ENCODE measurements at places on chromosomes 7 and 10. TPM values are rescaled to one million over a fixed set of nuclear protein-coding genes. Genes with fewer than 3 reads are reported as not detected.

DNA sequence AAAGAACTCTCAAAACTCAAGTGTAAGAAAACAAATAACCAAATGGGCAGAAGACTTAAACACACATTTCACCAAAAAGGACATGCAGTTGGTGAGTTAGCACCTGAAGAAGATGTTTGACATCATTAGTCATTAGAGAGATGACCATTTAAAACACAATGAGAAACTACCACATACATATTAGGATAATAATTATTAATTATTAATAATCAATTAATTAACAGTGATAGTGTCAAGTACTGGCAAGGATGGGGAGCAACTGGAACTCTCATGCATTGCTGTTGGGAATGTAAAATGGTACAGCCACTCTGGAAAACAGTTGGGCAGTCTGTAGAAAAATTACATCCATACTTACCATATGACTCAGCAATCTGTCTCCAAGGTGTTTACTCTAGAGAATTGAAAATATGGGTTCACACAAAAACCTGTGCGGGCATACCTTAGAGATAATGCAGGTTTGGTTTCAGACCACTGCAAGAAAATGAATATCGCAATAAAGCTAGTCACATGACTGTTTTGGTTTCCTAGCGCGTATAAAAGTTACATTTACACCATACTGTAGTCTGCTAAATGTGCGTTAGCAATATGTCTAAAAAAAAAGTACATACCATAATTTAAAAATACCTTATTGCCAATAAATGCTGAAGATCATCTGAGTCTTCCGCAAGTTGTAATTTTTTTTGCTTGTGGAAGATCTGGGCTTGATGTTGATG, 30.3 kb downstream of the ARID5B start:
- H3K27ac ChIP-seq: no peak overlapping the region
- peaks cover 23% of the 10 kb centered on the region for H3K36me3 ChIP-seq
- H3K4me3 ChIP-seq: no peak overlapping the region
- H3K27me3 ChIP-seq: no peaks in the 10 kb centered on the region
- no peak for DNase-seq

DNA sequence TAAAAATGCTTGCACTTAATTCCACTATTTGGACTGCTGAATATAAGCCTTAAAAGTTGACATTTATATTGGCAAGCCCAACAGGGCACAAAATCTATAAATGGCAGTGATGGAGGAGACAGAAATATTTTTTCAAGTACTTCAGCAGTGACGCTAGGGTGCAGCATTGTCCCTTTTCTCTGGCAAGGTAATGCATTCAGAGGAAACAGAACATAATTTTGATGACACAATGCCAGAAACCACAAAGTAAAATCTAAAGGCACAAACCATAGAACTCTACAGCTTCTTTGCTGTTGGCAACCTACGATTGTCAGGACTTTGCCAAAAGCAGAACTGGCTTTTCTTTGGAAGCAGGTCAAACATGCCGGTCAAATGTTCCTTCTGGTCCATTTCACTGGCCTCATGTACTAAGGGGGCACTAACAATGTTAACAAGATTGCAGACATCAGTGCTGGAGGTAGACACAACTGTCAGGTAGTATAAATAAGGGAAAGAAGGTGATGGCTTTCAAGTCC, 30.9 kb upstream of the FAM133B start:
- H3K36me3 ChIP-seq: peaks cover 10% of the 10 kb centered on the region
- DNase-seq: peak; percentile 88
- no peaks in the 10 kb centered on the region for H3K27me3 ChIP-seq
- peak overlapping the region; percentile 40 for H3K27ac ChIP-seq
- H3K4me1 ChIP-seq: peaks cover 11% of the 10 kb centered on the region
- no peak overlapping the region for H3K4me3 ChIP-seq

DNA sequence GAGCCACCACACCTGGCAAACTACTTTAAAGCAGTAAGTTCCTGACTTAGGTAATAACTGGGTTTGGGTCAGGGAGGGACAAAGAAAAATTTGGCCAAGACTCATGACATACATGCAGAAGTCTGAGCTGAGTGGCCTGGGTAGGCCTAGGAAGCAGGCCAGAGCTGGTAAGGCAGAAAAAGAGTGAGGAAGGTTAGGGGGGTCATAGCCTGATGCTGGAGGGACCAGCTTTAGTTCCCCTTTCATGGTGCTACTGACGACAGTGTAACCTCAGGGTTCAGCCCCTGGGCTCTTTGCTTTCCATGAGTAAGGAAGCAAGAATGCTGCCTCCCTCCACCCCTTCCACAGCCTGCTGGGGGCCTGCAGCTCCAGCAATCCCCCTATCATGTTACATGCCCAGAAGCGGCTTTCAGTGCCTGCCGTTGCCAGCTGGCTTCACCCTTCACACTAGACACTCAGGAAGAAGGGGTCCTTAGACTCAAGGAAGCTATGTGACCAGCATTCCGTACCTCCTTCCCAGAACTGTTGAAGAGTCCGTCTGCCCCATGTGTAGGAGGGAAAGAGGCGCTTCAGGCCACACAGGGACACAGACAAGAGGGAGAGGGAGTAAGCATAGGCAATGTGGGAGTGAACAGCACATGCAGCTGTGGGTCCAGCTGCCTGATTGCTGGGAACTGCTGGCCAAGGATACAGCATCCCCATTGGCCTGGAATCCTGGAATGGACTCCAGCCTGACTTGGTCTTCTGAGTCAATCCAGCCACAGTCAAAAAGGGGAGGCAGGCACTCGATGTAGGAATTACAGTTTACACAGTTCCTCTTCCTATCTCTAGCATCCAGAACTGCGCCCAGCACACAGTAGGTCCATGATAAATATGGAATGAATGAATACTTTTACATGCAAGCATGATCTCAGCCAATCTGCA, 4.1 kb upstream of the PLAU start:
- no peaks in the 10 kb centered on the region for H3K36me3 ChIP-seq
- peak overlapping the region; percentile 73 for H3K27ac ChIP-seq
- H3K4me1 ChIP-seq: peaks cover 12% of the 10 kb centered on the region

DNA sequence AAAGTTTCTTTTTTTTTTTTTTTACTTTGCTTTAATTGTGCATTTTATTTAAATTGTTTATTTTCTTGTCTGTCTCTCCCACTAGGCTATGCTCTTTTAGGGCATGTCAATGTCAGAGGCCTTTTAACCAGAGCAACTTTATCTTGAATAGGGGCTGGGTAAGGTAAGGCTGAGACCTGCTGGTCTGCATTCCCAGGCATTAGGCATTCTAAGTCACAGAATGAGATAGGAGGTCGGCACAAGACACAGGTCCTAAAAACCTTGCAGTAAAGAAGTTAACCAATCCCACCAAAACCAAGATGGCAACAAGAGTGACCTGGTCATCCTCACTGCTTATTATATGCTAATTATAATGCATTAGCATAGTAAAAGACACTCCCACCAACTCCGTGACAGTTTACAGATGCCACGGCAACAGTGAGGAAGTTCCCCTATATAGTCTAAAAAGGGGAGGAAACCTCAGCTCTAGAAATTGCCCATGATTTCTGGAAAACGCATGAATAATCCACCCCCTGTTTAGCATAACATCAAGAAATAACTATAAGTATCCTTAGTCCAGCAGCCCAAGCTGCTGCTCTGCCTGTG, 47.0 kb upstream of the FRMD4A start:
- peaks cover 17% of the 10 kb centered on the region for H3K4me1 ChIP-seq
- DNase-seq: no peak
- H3K36me3 ChIP-seq: no peaks in the 10 kb centered on the region
- H3K27ac ChIP-seq: no peak overlapping the region

DNA sequence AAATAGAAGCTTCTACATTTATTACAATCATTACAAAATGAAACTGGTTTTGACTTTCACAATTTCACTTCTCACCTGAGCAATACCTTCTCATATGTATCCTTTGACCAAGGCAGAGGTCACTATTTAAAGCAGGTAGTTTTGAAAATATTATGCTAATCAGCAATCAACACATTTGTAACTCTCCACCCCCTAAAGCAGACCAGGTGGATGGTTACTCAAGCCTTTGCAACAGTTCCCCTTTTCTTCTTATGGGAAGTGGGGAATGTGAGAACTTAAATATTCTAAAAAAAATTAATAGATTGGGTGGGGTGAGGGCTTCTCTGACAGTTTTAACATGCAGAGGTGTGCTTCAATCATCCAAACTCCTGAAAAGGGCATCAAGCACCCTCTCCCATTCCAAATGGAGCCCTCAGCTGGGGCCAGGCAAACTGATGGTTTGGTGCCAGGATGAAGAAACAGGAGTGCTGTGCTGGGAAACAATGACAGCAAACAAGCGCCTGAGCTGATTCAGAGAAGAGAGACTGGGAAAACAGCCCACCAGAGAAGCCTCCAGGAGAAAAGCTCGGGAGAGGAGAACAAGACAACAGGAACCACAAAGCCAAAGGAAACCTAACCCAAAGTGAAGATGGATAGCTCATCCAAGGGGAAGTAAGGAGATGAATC, 17.1 kb downstream of the RAPGEF5 start:
- H3K4me3 ChIP-seq: no peak overlapping the region
- peaks cover 2% of the 10 kb centered on the region for H3K36me3 ChIP-seq
- H3K27me3 ChIP-seq: no peaks in the 10 kb centered on the region
- H3K4me1 ChIP-seq: peaks cover 22% of the 10 kb centered on the region
- no peak for DNase-seq

DNA sequence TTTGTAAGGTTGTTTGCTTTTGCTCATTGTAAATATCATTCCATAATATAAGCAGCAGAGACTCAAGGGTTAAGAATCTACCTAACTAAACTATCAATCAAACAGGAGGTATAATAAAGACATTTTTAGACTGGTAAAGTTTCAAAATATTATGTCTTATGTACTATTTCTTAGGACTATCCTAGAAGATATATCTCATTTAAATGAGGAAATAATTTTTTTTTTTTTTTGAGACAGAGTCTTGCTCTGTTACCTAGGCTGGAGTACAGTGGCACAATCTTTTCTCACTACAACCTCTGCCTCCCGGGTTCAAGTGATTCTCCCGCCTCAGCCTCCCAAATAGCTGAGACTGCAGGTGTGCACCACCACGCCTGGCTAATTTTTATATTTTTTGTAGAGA, 80.9 kb upstream of the PARD3 start:
- no peaks in the 10 kb centered on the region for H3K36me3 ChIP-seq
- H3K4me1 ChIP-seq: no peaks in the 10 kb centered on the region
- no peaks in the 10 kb centered on the region for H3K27me3 ChIP-seq

- no peak for DNase-seq
- no peaks in the 10 kb centered on the region for H3K27me3 ChIP-seq
- H3K36me3 ChIP-seq: no peaks in the 10 kb centered on the region
- H3K4me1 ChIP-seq: no peaks in the 10 kb centered on the region
- no peak overlapping the region for H3K27ac ChIP-seq
Measured at GRCh38 chr7:41007351-41007751, 695.5 kb downstream of the INHBA start.

- DNase-seq: peak; percentile 55
- peaks cover 32% of the 10 kb centered on the region for H3K4me1 ChIP-seq
- H3K27me3 ChIP-seq: no peaks in the 10 kb centered on the region
- H3K36me3 ChIP-seq: no peaks in the 10 kb centered on the region
- no peak overlapping the region for H3K4me3 ChIP-seq
Measured at GRCh38 chr10:8438603-8439002, 384.1 kb downstream of the GATA3 start.

DNA sequence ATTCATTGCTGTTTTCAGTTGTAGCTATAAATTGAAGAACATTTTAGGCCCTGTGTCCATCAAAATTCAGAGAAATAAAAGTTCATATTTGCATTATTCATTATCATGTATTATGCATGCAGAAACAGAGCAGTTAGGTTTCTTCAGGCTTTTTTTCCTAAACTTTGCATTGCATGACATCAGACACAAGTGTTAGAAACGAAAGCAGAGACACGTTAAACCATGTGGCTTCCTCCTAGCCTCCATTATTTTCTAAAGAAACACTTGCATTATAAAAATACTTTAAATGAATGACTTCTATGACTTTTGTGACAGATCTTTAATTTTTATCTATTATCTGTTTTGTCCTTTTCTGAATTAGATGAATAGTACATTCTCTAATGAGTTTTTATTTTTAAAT, 8.8 kb upstream of the EBLN1 start:
- no peaks in the 10 kb centered on the region for H3K27me3 ChIP-seq
- no peak overlapping the region for H3K4me3 ChIP-seq
- no peaks in the 10 kb centered on the region for H3K36me3 ChIP-seq
- no peaks in the 10 kb centered on the region for H3K4me1 ChIP-seq
- H3K27ac ChIP-seq: no peak overlapping the region

DNA sequence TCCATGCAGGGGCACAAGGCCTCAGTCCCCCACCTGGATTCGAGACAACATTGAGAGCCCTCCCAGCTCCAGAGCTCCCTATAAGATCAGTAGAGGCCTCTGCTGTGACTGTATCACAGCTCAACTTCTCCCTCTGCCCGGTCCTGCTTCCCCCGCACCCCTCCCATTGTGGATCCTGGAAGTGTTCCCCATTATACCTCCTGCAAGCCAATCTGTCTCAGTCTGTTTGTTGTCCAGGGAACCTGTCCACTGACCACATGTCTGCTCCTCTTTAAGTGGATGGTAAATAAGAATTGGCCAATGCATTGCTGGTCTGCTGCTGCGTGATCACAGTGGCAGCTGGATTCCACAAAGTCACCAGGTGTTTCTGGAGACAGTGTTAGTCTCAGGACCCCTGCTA, 259.7 kb upstream of the HABP2 start:
- no peak overlapping the region for H3K27ac ChIP-seq
- DNase-seq: no peak
- H3K36me3 ChIP-seq: no peaks in the 10 kb centered on the region
- H3K4me3 ChIP-seq: no peak overlapping the region
- H3K4me1 ChIP-seq: peaks cover 10% of the 10 kb centered on the region
- no peaks in the 10 kb centered on the region for H3K27me3 ChIP-seq

DNA sequence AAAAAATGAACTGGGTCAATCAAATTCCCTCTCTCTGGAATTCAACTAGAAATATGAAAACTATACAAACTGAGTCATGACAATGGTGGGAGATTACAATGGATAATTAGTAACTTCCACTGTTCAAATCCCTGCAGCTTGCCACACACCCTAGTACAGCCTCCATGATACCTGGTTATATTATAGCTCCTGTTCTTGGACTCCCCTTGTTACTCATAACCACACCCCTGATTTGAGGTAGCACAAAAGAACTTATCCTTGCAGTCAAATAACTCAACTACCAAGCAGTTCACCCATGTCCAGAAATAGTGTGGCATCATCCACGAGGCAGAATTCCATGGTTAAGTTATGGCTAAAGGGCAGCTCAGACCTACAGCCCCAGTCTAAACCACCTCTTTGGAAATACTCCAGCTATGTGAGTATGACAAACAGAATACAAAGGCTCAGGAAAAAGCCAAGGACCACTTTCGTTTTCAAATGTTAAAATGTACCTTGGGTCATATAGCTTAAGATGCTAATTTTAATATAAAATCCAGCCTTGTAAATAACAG, 164.7 kb downstream of the CPEB3 start:
- no peaks in the 10 kb centered on the region for H3K27me3 ChIP-seq
- H3K27ac ChIP-seq: no peak overlapping the region
- DNase-seq: no peak
- no peak overlapping the region for H3K4me3 ChIP-seq
- H3K36me3 ChIP-seq: no peaks in the 10 kb centered on the region
- no peaks in the 10 kb centered on the region for H3K4me1 ChIP-seq

SPAG6 gene
- 0.24 TPM for total RNA-seq
